ENCODE measurements at places on chromosomes 4 and X.

- no peak for DNase-seq
Measured at GRCh38 chr4:128830906-128831503, 21.5 kb downstream of the JADE1 start.

DNA sequence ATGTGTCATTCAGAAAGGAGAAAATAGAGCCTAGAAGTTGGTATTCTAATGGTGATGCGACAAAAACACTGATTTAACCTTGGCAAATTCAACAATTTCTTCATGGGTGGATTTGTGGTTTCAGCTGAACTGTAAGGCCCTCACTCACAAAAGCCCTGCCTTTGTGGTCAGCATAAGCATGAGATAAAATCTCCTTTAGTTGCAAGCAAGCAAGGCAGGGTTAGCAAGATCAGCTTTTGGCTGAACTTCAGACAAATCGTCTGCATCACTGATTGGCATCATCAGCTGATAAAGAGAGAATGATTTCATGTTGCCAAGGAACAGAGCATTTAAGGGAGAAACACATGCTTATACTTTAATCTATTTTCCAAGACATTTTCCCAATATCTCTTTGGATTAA lies 2582.2 kb downstream of the PCDH7 start:
- DNase-seq = no peak

- no peak for DNase-seq
Measured at GRCh38 chr4:106893395-106893881, 142.7 kb downstream of the DKK2 start.

GRCh38 chr4:41748074-41748570 lies 403 bp downstream of the PHOX2B start:
- no peak for DNase-seq

DNA sequence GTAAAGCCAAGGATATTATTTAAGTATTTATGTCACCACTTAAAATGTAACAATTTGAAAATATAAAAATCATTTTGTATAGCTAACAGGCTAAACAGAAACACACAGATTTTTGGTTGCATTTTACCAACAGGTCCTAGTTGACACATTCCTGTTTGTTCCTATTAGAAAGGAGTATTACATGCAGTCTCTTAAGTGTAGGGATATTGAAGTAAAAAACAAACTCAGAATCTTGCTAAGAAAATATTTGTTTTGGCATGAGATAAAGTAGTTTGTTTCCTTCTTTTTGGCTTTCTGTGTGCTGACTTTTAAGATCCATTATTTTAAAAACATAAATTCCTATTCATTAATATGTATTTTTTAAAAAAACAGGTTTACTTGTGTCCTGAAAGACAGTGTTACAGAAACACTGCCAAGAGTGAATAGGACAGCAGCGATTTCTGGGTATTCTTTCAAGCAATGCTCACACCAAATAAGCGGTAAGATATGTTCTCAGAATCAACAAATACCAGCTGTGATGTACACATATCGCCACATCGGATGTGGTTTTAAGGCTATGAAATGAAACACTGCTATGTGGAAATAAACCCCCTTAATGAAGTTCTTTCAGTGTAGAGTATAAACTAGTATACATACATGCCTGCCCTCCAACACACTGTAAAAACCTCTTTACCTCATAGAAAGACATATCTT lies 6.9 kb downstream of the F11 start:
- no peak for DNase-seq

DNA sequence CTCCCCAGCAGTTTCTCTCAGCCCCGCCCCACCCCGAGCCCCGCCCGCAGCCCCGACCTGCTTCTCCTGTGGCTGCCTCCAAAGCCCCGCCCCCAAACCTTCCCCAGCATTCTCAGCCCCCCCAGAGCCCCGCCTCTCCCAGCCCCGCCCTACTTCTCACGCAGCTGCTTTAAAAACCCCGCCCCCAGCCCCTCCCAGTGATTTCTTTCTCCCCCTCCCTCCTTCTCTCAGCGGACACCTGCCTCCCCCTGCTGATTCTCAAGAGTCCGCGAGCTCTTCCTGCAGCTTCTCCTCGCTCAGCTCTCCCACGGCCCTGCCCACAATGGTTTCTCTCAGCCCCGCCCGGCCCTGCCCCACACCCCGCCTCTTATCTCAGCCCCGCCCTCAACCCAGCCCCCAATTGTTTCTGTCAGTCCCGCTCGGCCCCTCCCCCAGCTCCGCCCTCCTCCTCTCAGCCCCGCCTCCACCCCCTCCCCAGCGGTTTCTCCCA lies 636 bp upstream of the EOLA1 start:
- peak; percentile 42 for DNase-seq

DNA sequence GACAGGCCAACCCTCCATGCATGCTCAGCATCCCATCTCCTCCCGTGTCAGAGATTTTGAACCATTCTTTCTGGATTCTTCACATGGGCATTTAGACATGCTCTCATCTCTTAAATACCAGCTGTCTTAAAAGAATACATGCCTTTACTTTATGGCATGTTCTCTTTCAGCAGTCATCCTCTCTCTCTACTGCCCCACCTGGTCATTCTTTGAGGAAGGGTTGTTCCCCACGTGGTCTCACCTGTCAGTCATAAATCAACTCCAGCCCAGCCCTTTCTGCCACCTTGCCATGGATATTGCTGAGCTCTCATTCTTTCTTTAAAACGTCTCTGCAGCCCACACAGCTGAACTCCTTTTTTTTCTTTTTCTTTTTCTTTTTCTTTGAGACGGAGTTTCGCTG lies 111.3 kb downstream of the ARHGAP10 start:
- DNase-seq = no peak
